DMS153 (cell line): ENCODE measurements at places on chromosomes 3 and 15.
A peak's percentile ranks its signal among the peaks of the same experiment; 100 is the strongest.

- DNase-seq = no peak
Measured at GRCh38 chr3:191358929-191359328, 28.6 kb upstream of the UTS2B start.

GRCh38 chr15:27124287-27124871 lies 153.4 kb downstream of the GABRG3 start:
- DNase-seq = no peak

DNA sequence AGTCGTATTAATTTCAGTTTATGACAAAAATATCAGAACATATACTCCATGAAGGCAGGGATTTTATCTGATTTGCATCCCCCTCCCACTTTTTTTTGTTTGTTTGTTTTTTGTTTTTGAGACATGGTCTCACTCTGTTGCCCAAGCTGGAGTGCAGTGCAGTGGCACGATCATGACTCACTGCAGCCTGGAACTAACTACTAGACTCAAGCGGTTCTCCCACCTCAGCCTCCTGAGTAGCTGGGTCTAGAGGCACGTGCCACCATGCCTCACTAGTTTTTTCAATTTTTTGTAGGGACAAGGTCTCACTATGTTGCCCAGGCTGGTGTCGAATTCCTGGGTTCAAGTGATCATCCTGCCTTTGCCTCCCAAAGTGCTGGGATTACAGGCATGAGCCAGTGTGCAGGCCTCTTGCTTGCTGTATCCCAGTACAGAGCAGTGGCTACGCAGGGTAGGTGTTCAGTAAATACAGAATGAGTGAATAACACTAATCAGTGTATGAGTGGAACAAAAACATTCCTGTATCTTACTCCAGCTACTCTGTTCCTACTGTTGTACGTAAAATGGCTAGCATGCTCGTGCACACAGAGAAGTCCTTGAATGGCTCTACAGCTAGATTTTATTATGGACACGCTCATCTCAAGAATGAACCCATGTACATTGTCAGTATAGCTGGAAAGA lies 272.4 kb downstream of the FOXP1 start:
- DNase-seq = no peak

DNA sequence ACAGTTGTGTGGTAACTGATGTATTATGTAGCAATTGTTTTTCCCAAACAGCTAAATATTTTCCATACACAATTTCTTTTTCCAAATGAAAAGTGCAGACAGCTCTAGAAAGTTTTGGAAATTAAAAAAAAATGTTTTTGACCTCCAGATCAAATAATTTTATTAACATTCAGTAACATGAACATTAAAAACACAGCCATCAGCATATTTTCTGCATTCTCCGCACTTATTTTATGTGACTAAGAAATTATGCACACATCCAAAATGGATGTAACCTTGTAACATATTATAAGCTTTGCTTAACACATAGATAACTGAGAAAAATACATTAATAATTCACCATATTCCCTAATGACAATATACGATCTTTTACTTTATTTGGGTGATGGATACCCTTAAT lies 224.6 kb downstream of the VGLL3 start:
- no peak for DNase-seq

DNA sequence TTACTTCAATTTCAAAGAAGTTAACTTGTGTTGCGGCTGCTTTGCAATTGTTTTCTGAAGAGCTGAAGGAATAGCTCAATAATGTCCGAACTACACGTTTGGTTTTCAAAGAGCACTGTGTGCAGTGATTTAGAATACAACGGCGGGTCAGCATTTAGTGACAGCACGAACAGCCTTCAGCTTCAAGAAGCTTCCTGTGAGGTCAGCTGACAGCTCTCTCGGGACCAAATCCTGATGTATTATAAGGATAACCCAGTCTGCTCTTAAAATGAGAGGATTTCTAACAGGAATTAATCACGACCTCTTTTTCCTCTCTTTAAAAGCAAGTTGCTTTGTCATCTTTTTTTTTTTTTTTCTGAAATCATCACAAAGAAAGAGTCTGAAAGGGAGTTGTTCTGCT lies 97.9 kb upstream of the UNC13C start:
- no peak for DNase-seq

DNA sequence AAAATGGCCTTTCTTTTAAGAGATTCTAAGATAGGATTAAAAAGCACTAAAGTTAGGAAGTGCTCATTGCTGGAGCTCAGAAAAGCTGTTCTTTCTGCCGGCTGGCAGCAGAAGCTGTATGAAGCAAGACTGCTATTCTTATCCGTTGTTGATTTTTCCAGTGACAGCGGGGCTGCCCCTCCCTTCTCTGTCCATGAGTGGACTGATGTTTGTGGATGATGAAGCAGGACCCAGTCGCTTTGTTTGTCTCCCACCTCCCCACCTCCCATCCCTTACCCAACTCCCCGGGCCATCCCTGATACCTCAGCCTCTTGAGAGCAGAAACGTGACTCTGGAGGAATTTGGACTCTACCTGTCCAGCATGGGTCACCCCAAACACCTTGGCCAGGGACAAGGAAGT lies 10.3 kb upstream of the MUSTN1 start:
- DNase-seq = no peak

- no peak for DNase-seq
Measured at GRCh38 chr15:25862472-25863110, 536 bp downstream of the ATP10A start.

- DNase-seq = no peak
Measured at GRCh38 chr3:195738274-195739044, 17.7 kb downstream of the MUC20 start.

GRCh38 chr3:127997961-127998360 lies 54.3 kb upstream of the SEC61A1 start:
- peak; percentile 76 for DNase-seq

DNA sequence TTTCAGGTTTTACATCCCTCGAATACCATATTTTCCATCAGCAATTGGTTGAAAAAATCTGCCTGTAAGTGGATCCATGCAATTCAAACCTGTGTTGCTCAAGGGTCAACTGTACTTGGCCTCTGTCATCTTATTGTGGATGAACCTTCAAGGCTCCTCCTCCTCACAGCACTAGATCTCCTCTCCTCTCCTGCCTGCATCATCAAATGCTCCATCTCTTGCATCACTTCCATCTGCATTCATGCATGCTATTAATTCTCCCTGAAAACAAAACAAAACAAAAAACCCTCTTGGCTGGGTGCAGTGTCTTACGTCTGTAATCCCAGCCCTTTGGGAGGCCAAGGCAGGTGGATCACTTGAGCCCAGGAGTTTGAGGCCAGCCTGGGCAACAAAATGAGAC lies 10.1 kb downstream of the BCL2L10 start:
- no peak for DNase-seq

DNA sequence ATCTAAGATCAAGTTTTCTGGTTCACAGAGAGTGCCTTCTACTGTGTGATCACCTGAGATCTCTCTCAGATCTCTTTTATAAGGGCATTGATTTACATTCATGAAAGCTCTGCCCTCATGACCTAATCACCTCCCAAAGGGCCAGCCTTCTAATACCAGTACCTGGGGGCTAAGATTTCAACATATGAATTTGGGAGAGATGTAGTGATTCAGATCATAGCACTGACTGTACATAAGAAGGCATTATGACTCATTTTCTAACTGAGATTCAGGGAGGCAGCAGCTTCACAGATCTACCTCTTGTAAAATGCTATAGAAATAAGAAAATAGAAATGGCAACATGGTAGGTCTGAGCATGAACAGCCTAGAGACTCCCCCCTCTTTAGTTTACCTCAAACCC lies 39.6 kb downstream of the VGLL3 start:
- DNase-seq = no peak

- DNase-seq = no peak
Measured at GRCh38 chr3:61803983-61804382, 242.6 kb downstream of the PTPRG start.

- no peak for DNase-seq
Measured at GRCh38 chr15:74790080-74790916, 8.4 kb downstream of the CSK start.

GRCh38 chr15:96746665-96747064 lies 416.2 kb downstream of the NR2F2 start:
- no peak for DNase-seq

GRCh38 chr3:70360979-70361760 lies 48.7 kb upstream of the MDFIC2 start:
- DNase-seq = no peak

GRCh38 chr15:69170597-69170996 lies 10.2 kb downstream of the GLCE start:
- DNase-seq = no peak

GRCh38 chr3:7487763-7488162 lies 626.8 kb downstream of the GRM7 start:
- no peak for DNase-seq

GRCh38 chr3:13549623-13550422 lies 898 bp downstream of the FBLN2 start:
- no peak for DNase-seq

DNA sequence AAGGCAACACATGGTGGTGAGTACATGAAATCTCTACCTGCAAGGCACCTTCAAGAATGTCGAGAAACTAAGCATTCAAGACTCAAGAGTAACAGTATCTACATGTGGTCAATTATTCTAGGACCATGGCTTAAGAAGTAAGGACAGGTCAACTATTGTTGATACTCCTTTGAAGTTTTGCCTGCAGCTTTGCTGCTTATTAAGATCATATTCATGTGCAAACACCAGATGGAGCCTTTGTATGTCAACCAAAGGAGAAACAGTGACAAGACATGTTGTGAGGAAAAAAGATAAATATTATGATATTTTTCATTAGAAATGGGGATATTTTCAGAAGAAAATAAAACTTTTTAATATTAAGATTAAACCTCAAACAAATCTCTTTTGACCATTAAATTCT lies 52.3 kb upstream of the FGF7 start:
- DNase-seq = no peak

GRCh38 chr3:151278230-151278629 lies at the start of gene P2RY14:
Gene P2RY14, minus strand, starts transcription at chr3:151278542. Its CDS starts 64,226 bp downstream, at chr3:151214316.
- DNase-seq = no peak

- no peak for DNase-seq
Measured at GRCh38 chr15:94367726-94368535, 136.6 kb downstream of the MCTP2 start.

- no peak for DNase-seq
Measured at GRCh38 chr3:119796785-119797184, 14.9 kb downstream of the NR1I2 start.

- DNase-seq = no peak
Measured at GRCh38 chr3:156792114-156792513, 34.0 kb upstream of the LEKR1 start.

DNA sequence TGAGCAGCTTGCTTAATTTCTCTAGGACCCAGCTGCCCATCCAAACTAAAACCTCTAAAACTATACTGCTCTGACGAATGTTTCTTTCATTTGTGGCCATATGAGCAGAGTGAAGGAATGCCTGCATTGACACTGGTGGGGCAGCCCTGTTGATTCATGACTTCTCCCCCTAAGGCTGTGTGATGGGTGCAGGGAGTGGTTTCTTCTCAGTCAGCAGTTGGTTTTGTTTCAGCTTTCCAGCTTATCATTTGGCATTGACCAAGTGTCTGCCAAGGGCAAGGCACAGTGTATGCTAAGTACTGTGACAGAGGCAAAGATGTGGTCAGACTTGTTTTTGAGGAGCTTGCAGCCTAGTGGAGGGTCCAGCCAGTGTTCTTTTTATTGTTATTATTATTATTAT lies 4.7 kb downstream of the ABHD6 start:
- DNase-seq = no peak

DNA sequence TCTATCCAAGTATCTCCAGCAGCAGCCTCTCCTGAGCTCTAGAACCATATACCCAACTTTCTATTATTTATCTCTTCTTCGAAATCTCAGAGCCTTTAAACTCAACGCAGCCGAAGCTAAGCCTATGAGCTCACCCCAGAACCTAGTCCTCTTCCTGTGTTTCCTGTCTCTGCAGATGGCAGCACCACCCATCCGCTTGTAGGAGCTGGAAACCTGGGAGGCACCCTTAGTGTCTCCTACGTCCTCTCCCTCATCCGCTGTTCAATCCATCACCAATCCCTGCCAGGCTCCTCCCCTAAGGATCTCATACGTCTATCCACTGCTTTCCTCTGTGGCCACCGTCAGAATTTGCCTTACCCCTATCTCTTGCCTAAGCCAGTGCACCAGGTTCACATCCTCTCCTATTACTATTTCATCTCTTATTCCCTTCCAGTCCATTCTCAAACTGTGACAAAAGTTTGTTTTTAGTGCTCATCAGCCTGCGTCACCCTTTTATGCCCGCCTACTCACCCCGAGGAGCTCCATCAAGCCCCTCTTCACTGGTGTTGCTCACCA lies 9.6 kb downstream of the VGLL4 start:
- no peak for DNase-seq

- DNase-seq = no peak
Measured at GRCh38 chr3:15822281-15822680, 24.5 kb upstream of the ANKRD28 start.

GRCh38 chr15:77224352-77224751 lies 153.4 kb upstream of the TSPAN3 start:
- no peak for DNase-seq

DNA sequence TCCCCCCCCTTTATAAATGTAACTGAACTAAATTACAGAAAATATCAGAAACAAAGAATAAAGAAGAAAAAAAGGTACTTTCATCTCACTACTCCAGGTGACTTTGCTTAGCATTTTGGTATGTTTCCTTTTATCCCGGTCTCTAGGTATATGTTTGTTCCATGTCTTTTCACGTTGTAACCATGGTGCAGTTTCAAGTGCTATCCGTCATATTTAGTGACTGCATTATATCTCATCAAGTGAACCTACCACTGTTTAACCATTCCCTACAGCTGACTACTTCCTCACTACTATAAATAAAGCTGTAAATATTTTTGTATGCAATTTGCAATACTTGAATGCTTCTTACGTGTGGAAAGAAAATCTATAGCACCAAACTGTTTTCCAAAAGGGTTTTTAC lies 2.2 kb downstream of the BTBD1 start:
- DNase-seq = peak; percentile 42

- peak; percentile 54 for DNase-seq
Measured at GRCh38 chr3:155745795-155746550, 1.1 kb upstream of the PLCH1 start.

GRCh38 chr3:194087280-194087679 lies 48.7 kb upstream of the HES1 start:
- DNase-seq = no peak

DNA sequence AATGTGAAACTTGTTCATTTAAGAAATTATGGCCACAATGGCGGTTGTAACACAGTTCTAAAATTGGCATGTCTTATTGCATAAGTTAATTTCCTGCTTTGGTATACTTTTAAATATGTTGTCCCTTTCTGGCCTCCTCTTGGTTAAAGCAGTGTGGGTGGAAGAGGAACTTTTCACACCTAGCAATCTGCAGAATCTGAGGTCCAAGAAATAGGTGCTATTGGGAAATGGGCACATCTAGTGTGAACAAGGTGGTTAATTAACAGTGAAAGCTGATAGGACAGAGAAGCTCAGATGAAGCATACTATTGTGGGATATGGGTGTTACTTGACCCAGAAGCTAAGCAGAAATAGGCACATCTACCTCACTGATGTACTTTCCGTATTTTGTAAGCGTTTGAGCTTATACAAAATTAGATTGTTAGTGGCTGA lies 10.6 kb downstream of the CMC1 start:
- no peak for DNase-seq

- no peak for DNase-seq
Measured at GRCh38 chr3:126355777-126356372, 1.3 kb downstream of the KLF15 start.
